ENCODE measurements at places on chromosomes 12 and 14.

- ATAC-seq = no peak
These were observed 42.7 kb upstream of the TMEM132C start for GRCh38 chr12:128224226-128224625.

DNA sequence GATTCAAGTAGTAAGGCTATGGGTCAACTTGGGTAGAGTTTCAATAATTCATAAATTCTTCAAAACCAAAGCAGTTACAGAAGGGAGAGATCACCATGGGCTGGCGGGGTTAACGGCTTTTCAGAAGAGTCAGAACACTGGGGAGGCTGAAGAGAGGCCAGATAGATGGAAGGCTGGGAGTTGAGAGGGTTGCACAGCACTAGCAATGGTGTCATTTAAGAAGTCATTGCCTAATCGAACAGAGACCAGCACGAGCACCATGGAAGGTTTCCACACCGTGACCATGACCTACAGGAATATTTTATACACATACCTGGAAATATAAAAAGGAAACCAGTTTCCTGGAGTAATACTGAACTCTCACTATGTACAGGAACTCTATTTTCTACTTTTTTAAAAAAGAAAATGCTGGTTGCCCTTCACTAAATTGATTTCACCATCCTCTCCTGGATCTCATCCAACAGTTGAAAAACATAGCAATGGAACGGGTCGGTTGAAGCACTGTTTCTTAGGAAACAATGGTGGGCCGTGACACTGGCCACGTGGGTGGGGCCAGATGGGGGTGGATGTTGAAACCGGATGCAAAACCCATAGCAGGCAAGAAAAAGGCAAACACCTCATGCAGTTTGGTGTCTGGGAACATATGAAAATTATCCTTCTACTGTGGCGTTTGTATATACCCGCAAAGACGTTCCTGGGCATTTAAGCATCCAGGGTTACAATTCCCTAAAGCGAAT, 38.0 kb upstream of the RIN3 start:
- no peak for ATAC-seq

DNA sequence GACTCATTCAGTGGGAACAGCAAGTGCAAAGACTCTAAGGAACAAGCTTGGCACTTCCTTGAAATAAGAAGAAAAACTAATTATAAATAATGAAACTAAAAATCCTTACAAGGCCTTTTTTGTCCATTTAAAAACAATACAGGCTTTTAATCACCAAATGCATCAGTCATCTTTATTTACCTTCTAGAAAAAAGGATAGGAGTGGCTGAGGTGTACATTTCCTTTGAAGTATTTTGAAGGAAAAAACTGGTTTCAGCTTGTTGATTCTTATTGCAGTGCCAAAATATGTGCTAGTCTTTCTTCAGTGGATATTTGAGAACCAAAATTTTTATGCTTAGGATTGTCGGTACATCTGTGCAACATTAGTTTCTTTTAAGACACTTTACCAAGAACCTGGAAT, 29.8 kb downstream of the MED21 start:
- peak; percentile 69 for ATAC-seq

DNA sequence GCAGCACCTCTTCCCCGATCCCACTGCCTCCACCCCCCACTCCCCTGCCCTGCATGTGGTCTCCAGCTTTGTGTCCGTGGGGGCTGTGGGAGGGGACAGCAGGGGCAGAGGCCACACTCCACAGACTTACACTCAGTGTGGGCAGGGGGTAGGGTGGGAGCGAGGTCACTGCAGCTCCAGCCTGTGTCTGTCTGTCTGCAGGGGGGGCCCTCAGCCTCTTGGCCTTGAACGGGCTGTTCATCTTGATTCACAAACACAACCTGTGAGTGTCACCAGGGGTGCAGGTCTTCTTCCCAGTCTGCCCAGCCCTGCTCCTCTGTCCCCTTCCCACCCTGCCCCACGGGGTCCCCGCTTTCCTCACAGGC, 6.5 kb downstream of the NOC4L start:
- ATAC-seq = no peak

GRCh38 chr14:37587881-37588666, 7.0 kb downstream of the FOXA1 start:
- ATAC-seq = no peak

DNA sequence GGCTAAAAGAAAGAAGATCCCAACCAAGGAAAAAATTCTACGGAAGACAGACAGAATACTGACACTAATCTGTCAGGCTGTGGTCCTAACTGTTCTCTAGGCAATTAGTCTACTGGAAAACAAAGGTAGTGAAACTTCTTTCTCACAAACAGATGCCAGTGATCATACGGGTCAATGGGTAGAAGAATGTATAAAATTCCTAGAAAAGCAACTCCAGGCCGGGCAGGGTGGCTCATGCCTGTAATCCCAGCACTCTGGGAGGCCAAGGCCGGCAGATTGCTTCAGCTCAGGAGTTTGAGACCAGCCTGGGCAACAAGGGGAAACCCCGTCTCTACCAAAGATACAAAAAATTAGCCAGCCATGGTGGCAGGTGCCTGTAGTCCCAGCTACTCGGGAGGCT, 64.8 kb downstream of the HECTD4 start:
- ATAC-seq = no peak

- no peak for ATAC-seq
These were observed 105.5 kb downstream of the NUAK1 start for GRCh38 chr12:106033161-106033675.

- peak; percentile 51 for ATAC-seq
These were observed 21.2 kb downstream of the APPL2 start for GRCh38 chr12:105214670-105215375.

GRCh38 chr14:49881350-49882001, 11.4 kb upstream of the ARF6 start:
- ATAC-seq = no peak
